ENCODE measurements at places on chromosomes 11 and 22.

GRCh38 chr11:78336877-78337553, 80.6 kb downstream of the GAB2 start:
- DNase-seq: no peak

GRCh38 chr22:46714550-46714949, 23.5 kb downstream of the CERK start:
- no peak for DNase-seq

- no peak for DNase-seq
Observed at GRCh38 chr11:86101493-86101892, 32.6 kb upstream of the PICALM start.

DNA sequence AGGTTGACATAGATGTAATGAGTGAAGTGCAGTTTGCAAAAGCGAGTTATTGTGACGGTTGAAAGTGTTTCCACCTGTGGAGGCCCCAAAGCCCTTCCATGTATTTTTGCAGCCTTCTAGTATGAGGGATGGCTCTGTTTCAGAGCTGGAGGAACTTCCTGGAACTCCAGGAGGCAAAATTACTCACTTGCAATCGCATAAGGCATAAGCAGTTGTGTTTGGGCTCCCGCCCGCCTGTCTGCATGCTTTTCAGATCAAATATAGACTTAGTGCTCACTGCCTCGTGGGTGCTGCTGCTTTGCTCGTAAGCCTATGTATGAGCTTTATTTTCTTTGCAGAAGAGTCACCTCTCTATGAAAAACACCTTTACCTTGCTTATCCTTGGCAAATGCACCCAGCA, 146.8 kb upstream of the LARGE1 start:
- no peak for DNase-seq

DNA sequence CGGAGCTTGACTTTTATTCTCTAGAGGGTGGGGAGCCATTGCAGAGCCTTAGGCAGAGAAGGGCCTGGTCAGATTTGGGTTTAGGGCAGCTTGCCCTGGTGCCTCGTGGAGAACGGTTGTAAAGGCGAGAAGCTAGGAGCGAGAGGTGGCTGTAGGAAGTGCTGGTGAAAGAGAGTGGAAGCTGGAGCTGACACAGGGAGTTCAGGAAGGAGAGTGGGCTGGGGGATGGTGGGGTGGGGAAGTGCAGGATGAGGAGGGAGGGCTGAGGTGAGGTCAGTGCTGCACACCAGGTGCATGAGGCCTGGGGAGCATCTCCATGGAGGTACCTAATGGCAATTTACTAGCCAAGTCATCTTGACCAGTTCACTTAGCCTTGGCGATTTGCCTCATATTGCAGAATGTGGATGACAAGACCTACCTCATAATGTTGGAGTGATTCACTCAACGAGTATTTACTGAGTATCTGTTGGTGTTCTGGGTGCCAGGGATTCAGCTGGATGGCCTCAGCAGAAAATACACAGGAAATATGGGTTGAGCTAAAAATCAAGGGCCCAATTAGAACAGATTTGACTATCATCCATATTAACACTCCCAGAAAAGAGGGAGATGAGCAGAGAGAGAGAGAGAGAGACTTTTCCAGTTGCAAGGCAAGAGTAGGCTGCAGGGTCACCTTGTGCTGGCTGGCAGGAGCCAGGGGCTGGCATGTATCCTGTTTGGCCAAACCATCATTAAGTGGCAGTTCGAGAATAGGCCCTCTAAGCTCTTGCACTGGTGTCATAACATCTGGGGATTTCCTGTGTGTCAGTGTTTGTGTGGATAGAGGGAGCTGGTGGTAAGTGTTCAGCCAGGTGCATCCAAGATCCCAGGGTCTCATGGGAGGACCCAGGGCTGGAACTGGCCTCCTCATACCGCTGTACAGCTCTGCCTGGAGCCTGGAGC, 44.4 kb upstream of the CLDN5 start:
- DNase-seq: no peak

DNA sequence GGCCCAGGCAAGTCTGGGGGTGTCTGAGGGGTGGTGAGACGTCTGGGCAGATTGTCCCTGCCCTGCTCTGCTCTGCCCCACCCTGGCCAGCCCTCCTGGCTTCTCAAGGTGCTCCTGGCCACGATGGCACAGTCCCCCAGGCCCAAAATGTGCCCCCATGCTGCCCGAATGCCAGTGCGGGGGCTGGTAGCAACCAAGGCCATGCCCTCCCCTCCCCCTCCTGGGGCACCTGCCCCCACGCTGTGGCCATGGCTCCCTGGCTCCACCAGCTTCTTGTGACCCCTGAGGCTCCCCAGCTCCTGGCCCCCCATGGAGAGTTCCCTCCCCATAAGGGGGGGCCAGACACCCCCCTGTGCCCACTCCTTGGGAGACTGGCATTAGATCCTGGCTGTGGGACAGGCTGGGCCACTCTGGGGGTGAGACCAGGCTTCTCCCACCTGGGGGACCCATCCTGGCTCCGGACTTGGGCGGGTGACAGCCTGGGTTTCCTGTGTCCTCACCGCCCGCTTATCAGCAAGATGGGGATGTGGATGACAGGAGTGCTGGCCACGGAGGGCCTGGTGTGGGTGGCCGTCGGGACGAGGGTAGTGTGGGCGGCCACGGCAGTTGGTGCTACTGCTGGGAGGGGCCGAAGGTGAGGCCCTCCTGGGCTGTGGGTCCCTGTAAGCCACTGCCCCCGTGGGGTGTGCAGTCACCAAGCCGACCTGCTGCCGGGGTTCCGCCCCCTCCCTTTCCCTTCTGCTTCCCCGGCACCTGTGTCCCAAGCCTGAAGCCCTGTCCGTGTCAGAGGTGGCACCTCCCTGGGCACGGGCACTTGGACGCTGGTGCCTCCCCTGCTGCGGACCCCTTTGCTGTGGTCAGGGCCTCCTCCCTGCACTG, 15.9 kb upstream of the MUC6 start:
- DNase-seq: no peak

All from HS-27A (cell line).